ENCODE measurements at places on chromosomes 2 and 18.

DNA sequence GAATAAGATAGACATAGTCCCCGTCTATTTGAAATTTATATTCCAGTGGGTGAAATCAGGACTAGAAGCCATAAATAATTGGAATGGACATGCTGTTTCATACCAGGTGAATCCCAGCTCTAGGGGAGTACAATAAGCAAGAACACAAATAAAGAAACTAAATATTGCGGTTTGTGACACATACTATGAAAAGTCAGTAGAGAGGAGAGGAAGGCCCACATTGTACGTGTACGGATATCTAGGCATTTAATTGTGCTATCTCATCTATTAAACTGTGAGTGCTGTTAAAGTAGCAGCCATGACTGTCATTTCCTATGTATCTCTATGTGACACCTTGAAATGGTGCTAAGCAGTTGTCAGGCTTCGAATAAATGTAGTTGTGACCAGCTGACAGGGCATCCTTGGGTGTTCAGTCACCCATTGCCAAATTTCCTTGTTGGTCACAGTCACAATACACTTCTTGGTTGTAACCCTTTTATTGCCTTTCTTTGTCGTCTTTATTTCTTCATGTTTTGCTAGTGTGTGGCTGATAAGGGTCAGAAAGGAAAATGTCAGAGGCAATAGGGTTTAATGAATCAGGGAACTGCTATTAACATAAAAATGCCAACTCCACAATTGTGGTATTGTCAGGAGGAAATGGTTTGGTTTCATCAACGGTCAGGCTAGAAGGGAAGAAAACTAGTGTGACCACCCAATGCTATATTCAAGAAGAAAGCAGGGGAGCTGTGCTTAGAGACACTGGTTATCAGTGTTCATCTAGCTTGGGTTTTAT is 31.5 kb downstream of the CPO start:
- no peak for DNase-seq

DNA sequence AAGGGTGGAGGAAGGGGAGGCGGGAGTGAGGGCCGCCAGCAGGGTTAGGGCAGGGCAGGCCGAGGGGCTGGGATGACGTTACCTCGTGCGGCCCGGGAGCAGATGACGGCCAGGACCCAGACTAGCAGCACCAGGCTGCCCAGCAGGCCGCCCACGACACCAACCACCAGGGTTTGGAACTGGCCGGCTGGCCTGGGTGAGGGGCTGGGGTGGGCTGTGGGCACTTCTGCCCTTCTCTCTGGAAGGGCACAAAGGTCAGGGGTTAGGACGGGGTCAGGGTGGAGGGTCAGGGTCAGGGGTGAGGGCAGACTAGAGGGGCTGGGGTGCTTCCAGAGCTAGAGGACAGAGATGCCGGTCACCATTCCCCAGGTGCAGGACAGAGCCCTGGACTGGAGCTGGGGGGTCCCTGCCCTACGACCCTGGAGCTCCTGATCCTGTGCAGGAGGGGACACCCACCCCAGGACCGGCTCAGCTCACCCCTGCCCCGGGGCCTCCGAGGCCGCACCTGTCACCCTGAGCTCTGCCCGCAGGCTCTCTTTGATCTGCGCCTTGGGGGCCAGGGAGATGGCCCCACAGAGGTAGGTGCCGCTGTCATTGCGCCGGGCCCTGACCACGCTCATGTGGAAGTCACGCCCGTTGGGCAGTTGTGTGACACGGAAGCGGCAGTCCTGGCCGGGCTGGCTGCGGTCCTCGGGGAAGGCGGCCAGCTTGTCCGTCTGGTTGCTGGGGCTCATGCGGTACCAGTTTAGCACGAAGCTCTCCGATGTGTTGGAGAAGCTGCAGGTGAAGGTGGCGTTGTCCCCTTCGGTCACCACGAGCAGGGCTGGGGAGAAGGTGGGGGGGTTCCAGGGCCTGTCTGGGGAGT is 6.3 kb downstream of the PDCD1 start:
- DNase-seq: no peak

DNA sequence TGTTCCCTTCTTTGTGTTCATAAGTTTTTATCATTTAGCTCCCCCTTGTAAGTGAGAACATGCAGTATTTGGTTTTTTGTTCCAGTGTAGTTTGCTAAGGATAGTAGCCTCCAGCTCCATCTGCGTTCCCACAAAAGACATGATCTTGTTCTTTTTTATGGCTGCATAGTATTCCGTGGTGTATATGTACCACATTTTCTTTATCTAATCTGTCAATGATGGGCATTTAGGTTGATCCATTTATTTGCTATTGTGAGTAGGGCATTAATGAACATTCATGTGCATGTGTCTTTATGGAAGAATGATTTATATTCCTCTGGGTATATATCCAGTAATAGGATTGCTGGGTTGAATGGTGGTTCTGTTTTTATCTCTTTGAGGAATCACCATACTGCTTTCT is 33.4 kb downstream of the CARF start:
- DNase-seq: no peak

- peak; percentile 51 for DNase-seq
Observed at GRCh38 chr2:9336241-9336575, 87.1 kb downstream of the ITGB1BP1 start.

DNA sequence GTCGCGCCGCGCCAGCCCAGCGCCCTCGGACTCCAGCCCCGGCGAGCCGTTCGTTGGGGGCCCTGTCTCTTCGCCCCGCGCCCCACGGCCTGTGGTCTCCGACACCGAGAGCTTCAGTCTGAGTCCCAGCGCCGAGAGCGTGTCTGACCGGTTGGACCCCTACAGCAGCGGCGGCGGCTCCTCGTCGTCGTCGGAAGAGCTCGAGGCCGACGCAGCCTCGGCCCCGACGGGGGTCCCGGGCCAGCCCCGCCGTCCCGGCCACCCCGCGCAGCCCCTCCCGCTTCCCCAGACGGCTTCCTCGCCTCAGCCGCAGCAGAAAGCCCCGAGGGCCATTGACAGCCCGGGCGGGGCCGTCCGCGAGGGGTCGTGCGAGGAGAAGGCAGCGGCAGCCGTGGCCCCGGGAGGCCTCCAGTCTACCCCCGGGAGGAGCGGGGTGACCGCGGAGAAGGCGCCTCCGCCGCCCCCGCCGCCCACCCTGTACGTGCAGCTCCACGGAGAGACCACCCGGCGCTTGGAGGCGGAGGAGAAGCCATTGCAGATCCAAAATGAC is 1.4 kb downstream of the PHLPP1 start:
- no peak for DNase-seq

GRCh38 chr18:75538727-75539126 is 111.2 kb upstream of the SMIM21 start:
- no peak for DNase-seq

DNA sequence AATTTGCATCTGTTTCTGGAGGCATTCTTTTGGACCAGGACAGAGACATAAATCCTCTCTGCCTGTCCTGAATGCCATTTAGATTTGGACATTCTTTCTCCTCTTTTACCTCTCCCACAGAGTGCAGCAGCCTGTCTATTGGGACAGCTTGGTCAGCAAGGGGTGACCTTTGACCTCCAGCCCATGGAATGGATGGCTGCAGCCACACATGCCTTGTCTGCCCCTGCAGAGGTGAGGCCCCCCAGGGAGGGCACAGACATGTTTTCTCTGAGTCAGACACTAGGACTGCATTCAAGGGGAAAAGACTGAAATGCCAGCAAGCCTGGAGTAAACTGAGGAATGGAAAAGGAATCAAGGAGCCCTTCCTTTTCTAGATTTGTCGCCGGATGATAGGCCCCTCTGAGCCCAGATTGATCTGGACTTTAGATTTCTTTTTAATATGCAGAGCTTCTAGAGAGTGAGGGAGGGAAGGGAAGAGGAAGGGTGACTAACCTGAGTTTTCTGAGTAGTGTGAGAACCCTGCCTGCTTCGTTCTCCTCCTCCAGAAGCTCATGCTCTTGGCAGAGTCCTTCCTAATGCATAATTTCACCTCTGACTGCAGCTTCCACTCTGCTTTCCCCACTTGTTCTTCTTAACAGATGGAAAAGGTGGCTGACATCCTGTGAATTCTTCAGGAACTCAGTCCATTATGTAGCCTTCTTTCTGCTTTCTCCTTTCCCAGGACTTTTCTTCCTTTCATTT is 16.1 kb upstream of the TTLL4 start:
- no peak for DNase-seq

DNA sequence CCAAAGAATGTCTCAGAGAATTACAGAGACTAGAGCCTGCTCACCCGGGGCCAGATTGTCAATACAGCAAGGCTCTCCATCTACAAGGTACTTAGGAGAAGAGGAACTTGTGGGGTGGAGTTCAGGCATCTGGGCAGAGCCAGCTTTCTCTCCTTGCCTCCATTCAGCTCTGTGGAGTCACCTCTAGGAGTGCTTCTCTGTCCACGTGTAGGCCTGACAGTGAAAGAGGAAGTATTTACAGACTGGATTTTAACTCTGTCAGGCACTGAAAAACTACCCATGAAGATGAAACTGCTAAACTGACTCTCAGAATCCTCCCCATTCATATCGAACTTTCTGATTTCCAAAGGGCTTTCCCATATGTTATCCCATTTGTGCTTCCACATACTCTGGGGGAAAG is 315.6 kb downstream of the SETBP1 start:
- DNase-seq: peak; percentile 58

- DNase-seq: no peak
Observed at GRCh38 chr2:71892896-71893295, 254.8 kb downstream of the CYP26B1 start.

DNA sequence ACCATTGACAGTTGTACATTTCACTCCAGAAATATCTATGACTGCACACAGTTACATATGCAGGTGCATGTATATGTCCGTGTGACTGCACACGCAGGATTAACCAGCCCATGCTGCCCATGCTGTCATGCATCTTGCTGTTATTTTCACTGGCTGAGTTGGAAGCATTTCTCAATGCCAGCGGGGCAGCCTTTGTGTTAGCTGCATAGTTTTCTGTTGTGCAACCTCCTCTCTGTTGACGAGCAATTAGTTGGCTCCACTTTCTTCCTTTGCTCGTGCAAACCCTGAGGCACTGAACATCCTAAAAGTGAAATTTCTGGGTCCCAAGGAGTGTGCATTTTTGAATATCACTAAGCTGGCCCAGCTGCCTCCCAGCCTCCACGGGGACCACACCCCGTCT is 133.4 kb upstream of the GLI2 start:
- DNase-seq: no peak

- DNase-seq: no peak
Observed at GRCh38 chr2:133943108-133943507, 310.8 kb upstream of the MGAT5 start.

DNA sequence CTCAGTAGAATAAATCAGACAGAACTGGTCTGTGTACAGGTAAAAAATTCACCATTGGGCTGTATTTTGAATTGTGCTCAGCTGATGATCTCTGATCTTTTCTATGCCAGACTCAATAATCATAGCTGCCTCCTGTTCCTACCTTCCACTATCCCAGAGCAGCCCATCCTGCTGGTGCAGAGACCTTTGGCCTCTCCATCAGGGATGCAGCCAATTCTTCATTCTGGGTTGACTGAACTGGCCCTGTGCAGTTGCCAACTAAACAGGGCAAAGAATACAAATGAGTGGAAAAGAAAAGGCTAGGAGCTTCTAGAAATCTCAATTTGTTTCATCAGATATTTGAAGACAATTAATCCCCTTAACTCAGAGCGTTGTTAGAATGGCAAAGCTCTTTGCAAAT is 1781.3 kb upstream of the CELF4 start:
- no peak for DNase-seq

- DNase-seq: no peak
Observed at GRCh38 chr18:26746398-26746797, 119.1 kb downstream of the AQP4 start.

DNA sequence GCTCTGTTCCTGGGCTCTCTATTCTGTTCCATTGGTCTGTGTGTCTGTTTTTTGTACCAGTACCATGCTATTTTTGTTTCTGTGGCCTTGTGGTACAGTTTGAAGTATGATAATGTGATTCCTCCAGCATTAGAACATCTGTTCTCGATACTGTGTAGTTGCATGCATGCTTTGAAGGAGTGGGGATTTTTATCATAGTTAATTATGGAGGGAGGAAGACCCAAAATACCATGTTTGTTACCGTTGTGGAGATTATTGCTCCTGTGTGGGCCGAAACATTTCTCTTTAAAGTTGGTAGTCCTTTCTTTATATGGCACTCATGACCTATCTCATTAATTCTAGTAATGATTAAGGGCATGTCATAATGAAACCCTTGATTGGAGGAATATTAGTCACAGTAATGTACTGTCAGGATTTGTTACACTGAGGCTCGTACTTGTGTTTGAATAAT is 87.6 kb downstream of the TTC27 start:
- DNase-seq: peak; percentile 48

- DNase-seq: no peak
Observed at GRCh38 chr18:26804519-26804918, 61.0 kb downstream of the AQP4 start.

- no peak for DNase-seq
Observed at GRCh38 chr2:53173091-53173490, 594.5 kb upstream of the CHAC2 start.

DNA sequence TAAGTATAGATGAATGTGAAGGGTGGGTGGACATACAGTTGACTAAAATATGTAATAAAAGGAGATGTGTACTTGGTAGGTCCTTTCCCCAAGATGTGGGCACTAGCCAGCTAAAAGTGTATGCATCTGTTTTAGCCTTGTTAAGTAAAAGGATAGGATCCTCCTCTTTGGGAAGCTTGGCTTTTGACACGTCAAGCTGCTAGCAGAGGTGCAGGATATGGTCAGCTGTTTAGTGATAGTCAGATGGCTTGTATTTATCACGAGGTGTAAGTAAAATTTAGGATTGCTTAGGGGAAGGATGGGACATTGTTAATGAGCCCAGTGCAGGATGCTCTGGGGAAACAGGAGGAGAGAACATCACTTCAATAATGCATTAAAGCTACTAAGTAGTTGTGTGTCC is 1.5 kb downstream of the MFSD6 start:
- DNase-seq: peak; percentile 51

GRCh38 chr2:24304098-24304497 is 56.2 kb downstream of the ITSN2 start:
- DNase-seq: no peak

GRCh38 chr2:209547726-209548125 is 123.9 kb downstream of the MAP2 start:
- no peak for DNase-seq

GRCh38 chr2:2847209-2847676 is 516.2 kb upstream of the MYT1L start:
- no peak for DNase-seq
